Neural crest cell (in vitro differentiated cells): ENCODE measurements at places on chromosomes 1 and 21.

GRCh38 chr1:221761354-221762002, 19.6 kb upstream of the DUSP10 start:
- no peak for DNase-seq

DNA sequence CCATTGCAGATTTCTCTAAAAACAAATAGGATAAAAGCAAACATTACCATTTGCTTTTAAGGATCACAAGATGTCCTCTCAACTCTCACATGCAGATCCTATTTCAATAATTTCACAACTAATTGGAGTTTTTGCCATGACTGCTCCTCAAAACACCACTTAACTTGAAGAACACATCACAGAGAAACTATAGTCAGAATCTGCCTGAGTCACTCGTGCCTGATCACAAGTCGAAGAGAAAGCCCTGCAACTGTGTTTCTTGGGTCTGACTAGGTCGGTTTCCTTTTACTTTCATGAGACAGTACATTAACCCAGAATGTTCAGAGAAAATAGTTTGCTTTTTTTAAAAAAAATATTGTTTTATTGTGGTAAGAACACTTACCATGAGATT, 46.3 kb upstream of the SMYD2 start:
- no peak for DNase-seq

- DNase-seq: no peak
Observed at GRCh38 chr1:7301664-7301981, 469.5 kb upstream of the VAMP3 start.

- no peak for DNase-seq
Observed at GRCh38 chr1:53066891-53067738, 5.1 kb downstream of the PODN start.

GRCh38 chr1:200488375-200489165, 78.7 kb upstream of the ZNF281 start:
- DNase-seq: peak; percentile 52

DNA sequence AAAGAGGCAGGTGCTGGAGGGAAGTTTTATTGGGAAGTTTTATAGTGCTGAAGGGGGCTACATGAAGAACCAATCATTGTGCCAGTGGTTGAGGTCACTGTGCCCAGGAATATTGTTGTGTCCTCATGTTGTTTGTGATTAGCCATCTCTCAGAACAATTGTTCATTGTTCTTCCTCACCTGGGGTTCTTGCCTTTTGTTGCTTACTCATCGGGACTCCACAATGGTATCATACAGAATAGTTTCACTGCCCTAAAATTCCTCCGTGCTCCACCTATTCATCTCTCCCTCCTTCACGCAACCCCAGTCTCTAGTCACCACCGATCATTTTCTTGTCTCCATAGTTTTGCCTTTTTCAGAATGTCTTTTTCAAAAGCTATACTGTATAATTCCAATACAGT, 38.9 kb upstream of the CDC14A start:
- no peak for DNase-seq

GRCh38 chr1:219276049-219276738, 102.5 kb downstream of the LYPLAL1 start:
- no peak for DNase-seq

DNA sequence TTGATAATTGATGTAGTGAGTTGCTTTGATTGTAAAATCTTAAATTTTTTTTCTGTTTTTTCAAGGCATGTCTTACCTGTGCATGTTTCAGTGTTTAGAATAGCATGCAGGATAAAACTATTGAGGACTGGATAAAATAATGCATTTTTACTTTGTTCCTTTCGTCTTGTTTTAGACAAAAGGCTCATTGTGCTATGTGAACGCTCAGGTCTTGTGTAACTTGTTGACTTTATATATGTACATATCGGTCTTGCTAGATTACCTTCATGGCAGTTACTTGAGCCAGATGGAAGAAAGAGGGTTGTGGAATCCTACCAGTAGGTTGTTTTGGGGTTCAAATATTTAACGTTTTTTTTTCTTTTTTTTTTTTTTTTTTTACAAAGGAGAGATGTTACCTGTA, 7.0 kb downstream of the NFIA start:
- no peak for DNase-seq

DNA sequence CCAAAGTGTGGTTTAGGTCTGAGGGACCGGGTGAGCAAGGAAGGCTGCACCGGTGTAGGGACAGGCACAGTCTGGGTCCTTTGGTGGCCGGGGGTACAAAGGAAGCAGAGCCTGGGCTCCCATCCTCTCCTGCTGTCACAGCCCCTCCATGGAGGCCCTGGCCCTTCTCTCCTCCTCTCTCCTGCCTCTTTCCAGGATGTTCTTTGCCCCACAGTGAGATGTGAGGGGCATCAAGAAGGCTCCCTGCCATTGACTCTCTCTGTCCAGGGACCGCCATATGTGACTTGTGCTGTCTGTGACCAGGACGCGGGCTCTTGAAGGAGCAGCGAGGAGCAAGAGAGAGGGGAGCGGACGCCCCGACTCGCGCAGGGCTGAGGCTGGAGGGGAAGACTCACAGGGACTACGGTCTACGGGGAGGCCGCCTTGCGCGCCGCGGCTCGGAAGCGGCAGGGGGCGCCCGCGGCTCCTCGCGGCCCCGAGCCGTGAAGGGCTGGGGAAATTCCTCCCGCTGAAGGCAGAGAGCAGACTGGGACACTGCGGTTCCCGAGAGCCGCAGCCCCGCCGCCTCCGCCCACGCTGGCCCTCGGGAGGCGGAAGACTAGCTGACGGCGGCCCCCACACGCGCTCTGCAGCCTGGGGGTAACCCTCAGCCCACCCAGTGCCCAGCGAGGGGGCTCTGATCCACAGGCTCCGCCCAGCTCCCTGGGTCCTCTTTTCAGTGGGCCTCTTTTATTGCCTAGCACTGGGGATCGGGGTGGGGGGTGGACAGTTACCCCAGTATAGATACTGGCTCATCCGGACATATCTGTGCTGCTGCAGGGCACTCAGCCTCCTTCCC, 40.8 kb downstream of the MAB21L3 start:
- DNase-seq: peak; percentile 69

DNA sequence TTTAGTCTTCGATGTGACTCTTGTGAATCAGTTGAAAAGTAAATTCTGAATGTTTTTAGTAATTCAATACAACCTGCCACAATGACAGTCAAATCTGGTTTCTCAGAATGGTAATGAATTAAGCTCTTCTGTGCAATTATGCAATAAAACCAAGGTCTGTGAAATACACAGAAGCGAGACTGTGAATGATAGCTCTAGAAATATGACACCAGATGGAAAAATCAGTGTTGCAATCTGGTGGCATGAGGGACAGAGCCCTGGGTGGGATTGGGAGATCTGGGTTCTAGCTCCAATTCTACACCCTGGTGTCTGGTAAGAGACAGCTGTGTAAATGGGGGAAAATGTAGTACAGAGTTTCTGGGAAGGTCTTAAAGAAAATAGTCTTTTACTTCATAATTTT, 586.4 kb upstream of the ZRANB2 start:
- DNase-seq: no peak

DNA sequence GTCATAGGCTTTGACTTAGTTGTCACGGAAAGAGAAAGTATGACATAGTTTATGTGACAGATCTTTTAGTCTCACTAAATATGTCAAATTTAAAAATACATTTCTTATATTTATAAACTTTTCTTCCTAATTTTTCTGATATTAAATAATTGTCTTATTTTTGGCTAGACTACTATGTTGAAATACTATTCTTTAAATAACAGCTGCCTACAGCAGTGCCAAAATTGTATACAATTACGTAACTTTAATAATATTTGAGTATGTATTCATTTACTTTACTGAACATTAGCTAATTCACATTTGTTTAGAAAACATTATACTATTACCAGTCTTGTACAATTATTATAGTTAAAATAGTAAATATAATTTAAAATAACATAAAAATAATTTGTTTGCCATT, 137.4 kb downstream of the ADGRL4 start:
- no peak for DNase-seq

DNA sequence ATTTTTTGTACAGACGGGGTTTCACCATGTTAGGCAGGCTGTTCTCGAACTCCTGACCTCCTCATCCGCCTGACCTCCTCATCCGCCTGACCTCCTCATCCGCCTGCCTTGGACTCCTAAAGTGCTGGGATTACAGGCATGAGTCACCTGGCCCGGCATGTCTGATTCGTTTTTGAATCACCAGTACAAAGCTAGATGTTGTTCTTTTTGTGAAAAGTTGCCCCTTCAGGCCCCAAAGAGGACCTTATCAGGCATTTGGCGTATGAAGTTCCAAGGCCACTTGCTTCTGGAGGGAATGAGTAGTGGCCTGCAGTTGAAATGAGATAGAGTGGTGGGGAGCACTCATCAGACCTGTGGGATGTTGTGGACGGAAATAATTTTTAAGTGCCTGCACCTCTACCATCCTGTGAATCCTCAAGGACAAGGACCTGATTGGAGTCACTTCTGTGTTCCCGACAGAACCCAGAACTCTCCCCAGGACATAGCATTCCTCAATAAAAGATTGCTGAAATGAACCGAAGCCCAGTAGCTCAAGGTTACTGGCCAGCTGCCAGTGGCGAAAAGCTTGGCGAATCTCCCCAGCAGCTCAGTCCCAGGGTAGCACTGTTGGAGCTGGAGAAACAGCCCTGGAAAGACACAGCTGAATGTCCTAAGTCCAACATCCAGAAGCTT, 50.1 kb downstream of the NDUFS5 start:
- no peak for DNase-seq

GRCh38 chr21:24046829-24047443, 1560.3 kb downstream of the MRPL39 start:
- DNase-seq: no peak

DNA sequence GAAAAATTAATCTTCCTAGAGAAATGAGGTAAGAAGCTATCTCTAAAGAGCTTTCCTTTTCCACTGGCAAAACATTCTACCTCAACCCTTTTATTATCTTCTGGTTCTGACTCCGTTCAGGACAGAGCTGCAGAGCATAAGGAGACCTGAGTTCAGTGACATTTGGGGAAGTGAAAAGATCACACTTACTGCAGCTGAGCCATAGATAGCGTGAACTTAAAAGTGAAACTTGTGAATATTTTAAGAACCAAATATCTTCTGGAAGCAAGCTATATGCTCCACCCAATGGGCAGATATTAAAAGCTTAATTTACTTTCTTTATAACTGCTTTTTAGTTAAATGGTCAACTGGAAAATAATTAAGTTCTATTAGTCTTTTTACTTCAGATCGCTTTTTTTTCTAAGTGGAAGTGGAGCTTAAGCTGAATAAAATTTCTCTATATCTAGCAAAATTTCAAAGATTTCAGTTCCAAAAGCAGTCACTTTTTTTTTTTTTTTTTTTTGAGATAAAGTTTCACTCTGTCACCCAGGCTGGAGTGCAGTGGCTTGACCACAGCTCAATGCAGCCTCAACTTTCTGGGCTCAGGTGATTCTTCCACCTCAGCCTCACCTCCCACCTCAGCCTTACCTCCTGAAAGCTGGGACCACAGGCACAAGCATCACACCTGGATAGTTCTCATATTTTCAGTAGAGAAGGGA, 11.9 kb downstream of the PTPN22 start:
- no peak for DNase-seq

DNA sequence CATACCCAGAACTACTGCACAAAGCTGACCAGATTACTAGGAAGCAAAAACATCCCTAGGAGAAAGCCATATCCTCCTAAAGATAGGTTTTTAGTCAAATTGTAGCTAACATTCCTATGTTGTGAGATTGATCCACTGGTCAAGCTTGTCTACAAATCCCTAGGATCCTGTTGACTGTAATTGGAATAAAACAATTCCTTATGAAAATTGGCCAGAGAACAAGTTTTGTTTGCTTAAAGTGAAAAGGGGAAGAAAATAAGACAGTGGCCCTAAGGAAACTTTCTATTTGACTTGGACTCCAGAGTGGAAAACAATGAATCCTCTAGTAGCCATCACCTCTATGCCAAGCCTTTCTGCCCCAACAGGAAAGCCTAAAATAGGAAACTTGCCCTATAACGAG, 645.2 kb upstream of the USP24 start:
- DNase-seq: no peak
